ENCODE measurements at places on chromosomes 1 and 21.

- DNase-seq = no peak
These were observed 51.3 kb upstream of the LRRN2 start for GRCh38 chr1:204736836-204737235.

GRCh38 chr1:76140227-76140626 lies 65.7 kb downstream of the ST6GALNAC3 start:
- no peak for DNase-seq

GRCh38 chr1:231682779-231683178 lies 56.2 kb downstream of the DISC1 start:
- no peak for DNase-seq

DNA sequence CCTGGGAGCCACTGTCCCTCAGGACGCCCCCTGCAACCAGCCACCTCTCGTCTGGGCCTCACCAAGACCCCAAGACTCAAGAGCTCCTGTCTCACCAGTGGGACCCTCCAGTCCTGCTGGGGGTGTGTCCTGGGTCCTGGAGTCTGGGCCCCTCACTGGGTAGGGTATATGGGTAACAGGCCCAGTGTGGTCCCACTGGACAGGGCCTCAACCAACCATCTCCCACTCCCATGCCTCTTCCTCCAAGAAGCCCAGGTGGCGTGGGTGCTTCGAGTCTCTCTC lies 725 bp upstream of the VWA1 start:
- no peak for DNase-seq

GRCh38 chr1:26417111-26417759 lies 6.6 kb downstream of the LIN28A start:
- DNase-seq = peak; percentile 25
